ENCODE measurements at places on chromosomes 7 and 10.

GRCh38 chr7:50273870-50274269 is 30.6 kb upstream of the IKZF1 start:
- H3K36me3 ChIP-seq, result no peaks in the 10 kb centered on the region
- H3K27ac ChIP-seq, result no peak overlapping the region
- DNase-seq, result no peak
- no peaks in the 10 kb centered on the region for H3K27me3 ChIP-seq

DNA sequence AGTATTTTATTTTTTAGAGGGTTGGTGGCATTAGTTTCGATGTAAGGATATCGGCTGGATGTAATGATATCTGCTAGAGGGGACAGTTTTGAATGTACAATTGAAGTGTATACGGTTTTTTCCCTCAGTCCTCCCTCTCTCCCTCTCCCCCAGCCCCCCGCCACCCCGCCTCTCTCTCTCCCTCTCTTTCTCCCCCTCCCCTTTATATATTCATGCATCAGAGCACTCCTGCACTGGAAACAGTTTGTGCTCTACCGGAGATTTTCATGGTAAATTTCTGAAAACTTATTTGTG is 1.6 kb downstream of the GLCCI1 start:
- no peaks in the 10 kb centered on the region for H3K36me3 ChIP-seq
- H3K27ac ChIP-seq, result peak overlapping the region; percentile 89
- H3K4me1 ChIP-seq, result peaks cover 15% of the 10 kb centered on the region
- DNase-seq, result no peak

- H3K36me3 ChIP-seq, result no peaks in the 10 kb centered on the region
- H3K4me3 ChIP-seq, result no peak overlapping the region
- H3K4me1 ChIP-seq, result peaks cover 26% of the 10 kb centered on the region
- H3K27ac ChIP-seq, result no peak overlapping the region
- H3K27me3 ChIP-seq, result no peaks in the 10 kb centered on the region
Observed at GRCh38 chr7:35007768-35008167, 29.5 kb downstream of the DPY19L1 start.

GRCh38 chr10:79004311-79004710 is 64.5 kb upstream of the ZMIZ1 start:
- no peak for DNase-seq
- H3K4me1 ChIP-seq, result no peaks in the 10 kb centered on the region
- no peak overlapping the region for H3K4me3 ChIP-seq
- H3K27ac ChIP-seq, result no peak overlapping the region

DNA sequence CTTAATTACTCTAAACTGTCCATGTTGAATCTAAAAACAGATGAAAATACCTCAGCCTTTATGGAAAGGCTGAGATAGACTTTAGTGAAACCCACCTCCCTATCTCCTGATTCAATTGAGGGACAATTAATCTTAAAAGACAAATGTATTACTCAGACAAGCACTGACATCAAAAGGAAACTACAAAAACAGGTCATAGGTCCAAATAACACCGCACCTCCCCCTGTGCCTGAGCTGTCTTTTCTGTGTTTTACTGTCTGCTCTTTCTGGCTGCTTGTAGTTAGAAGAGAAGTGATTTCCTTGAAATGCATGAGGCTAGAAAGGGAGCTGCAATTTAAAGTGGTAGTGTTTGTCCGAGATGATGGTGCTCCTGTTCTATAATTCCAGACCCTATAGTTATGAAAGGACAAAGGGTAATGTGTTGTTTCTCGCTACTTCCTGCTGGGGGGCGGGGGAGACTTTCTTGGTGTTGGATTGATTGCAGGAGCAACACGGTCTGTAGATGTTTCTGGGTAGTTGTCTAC is 16.0 kb downstream of the AKR1C8 start:
- no peaks in the 10 kb centered on the region for H3K27me3 ChIP-seq
- H3K4me1 ChIP-seq, result no peaks in the 10 kb centered on the region
- no peak for DNase-seq

- H3K36me3 ChIP-seq, result no peaks in the 10 kb centered on the region
- H3K4me3 ChIP-seq, result no peak overlapping the region
- peaks cover 4% of the 10 kb centered on the region for H3K4me1 ChIP-seq
- DNase-seq, result no peak
Observed at GRCh38 chr10:7937315-7937945, 117.1 kb upstream of the GATA3 start.

- H3K27me3 ChIP-seq, result no peaks in the 10 kb centered on the region
- H3K4me3 ChIP-seq, result no peak overlapping the region
- H3K27ac ChIP-seq, result no peak overlapping the region
- H3K4me1 ChIP-seq, result no peaks in the 10 kb centered on the region
Observed at GRCh38 chr7:126016722-126017121, 1087.1 kb upstream of the POT1 start.

DNA sequence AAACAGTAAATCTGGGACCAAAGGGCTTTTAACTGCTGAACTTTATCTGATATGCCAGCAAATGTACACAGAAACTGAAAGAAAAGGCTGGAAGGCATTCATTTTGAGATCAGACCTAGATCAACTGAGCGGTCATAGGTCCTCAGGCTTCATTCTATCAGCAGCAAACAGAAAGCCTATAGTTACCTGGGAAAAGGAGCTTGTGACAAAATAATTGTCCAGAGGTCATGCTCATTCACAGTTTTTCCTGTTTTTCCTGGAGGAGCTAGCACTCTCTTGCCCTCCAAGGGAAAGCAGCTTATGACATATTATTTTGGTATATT is 320.2 kb downstream of the AHR start:
- H3K27ac ChIP-seq, result no peak overlapping the region
- no peaks in the 10 kb centered on the region for H3K4me1 ChIP-seq
- H3K4me3 ChIP-seq, result no peak overlapping the region
- no peaks in the 10 kb centered on the region for H3K27me3 ChIP-seq
- no peak for DNase-seq
- no peaks in the 10 kb centered on the region for H3K36me3 ChIP-seq

DNA sequence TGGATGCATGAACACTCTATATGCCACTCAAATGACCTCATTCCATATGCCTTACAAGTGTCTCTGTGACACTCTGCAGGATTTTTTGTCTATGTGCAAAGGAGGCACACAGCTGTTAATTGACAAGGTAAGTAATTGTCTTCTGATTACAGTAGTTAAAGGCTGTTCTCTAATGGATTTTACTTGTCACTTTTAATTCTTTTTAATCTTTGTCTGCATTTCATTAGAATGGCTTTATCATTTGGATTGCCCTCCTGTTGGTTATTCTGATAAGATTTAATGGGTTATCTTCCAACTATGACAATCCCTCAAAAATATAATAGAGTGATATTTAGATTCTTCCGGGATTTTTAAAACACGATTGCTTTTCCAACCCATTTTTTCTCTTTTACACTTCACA is 290.0 kb upstream of the TEX47 start:
- H3K27ac ChIP-seq, result no peak overlapping the region
- no peaks in the 10 kb centered on the region for H3K4me1 ChIP-seq
- H3K27me3 ChIP-seq, result no peaks in the 10 kb centered on the region
- H3K36me3 ChIP-seq, result no peaks in the 10 kb centered on the region
- no peak for DNase-seq

DNA sequence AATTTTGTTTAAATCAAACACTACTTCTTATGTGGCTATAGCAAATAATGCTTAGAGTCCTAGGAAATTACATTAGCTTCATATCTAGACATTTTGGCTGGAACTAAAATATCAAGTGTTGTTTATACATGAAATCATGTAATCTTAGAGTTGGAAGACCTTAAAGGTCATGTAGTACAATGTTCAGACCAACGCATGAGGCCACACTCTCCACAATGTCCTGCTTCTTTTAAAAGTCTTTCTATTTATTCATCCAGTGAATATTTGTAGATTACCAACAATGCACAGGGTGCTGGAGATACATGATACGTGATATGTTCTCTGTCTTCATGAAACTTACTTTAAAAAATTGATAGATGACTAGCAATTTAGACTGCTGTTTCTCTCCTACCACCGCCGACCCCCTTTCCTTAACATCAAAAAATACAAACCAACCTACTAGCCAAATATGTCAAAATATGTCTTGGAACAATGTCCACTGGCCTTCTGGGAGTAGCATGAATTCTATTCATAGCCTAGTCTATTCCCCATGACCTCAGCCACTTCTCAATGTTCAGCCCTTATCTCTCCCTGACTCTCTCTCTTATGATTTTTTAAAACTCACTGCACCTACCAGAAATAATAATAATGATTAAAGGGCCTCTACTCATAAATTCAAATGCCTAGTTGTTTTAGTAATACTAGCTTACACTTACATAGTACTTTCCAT is 59.5 kb upstream of the CAV2 start:
- no peaks in the 10 kb centered on the region for H3K27me3 ChIP-seq
- H3K4me3 ChIP-seq, result no peak overlapping the region
- H3K36me3 ChIP-seq, result no peaks in the 10 kb centered on the region
- H3K4me1 ChIP-seq, result peaks cover 10% of the 10 kb centered on the region
- DNase-seq, result no peak
- peak overlapping the region; percentile 54 for H3K27ac ChIP-seq

- no peak overlapping the region for H3K27ac ChIP-seq
- no peak overlapping the region for H3K4me3 ChIP-seq
Observed at GRCh38 chr10:75246506-75246905, 10.7 kb upstream of the COMTD1 start.

GRCh38 chr7:30459591-30460245 is 18.9 kb downstream of the NOD1 start:
- H3K36me3 ChIP-seq, result peaks cover 6% of the 10 kb centered on the region
- H3K4me3 ChIP-seq, result peak overlapping the region; percentile 3

GRCh38 chr7:92904244-92905131 is 68.1 kb upstream of the CDK6 start:
- H3K4me1 ChIP-seq, result no peaks in the 10 kb centered on the region
- H3K27ac ChIP-seq, result no peak overlapping the region
- H3K27me3 ChIP-seq, result no peaks in the 10 kb centered on the region

DNA sequence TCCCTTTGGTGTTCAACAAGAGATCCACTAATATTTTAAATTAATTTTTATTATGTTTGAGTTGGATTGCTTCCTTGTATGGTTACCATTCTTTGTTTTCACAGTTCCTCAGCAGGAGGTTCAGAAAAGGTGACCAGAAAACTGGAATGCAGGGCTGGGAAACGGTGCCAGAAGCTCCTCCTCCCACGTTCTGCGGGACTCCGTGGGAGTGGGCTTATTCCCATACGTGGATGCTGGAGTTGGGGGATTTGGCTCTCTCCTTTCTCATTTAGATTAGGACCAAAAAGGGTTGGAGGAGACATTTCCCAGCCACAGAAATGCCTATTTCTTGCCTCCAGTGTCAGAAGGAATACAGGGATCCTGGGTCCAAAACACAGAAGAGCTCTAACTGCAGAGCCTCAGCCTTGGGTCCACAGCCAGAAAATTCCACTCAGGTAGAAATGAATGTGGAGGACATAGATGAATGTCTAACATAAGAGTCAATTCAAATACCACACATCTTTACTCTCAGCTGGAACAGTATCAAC is 56.0 kb downstream of the SORBS1 start:
- H3K27me3 ChIP-seq, result no peaks in the 10 kb centered on the region
- no peaks in the 10 kb centered on the region for H3K4me1 ChIP-seq
- H3K36me3 ChIP-seq, result peaks cover 7% of the 10 kb centered on the region
- H3K4me3 ChIP-seq, result no peak overlapping the region
- no peak for DNase-seq

DNA sequence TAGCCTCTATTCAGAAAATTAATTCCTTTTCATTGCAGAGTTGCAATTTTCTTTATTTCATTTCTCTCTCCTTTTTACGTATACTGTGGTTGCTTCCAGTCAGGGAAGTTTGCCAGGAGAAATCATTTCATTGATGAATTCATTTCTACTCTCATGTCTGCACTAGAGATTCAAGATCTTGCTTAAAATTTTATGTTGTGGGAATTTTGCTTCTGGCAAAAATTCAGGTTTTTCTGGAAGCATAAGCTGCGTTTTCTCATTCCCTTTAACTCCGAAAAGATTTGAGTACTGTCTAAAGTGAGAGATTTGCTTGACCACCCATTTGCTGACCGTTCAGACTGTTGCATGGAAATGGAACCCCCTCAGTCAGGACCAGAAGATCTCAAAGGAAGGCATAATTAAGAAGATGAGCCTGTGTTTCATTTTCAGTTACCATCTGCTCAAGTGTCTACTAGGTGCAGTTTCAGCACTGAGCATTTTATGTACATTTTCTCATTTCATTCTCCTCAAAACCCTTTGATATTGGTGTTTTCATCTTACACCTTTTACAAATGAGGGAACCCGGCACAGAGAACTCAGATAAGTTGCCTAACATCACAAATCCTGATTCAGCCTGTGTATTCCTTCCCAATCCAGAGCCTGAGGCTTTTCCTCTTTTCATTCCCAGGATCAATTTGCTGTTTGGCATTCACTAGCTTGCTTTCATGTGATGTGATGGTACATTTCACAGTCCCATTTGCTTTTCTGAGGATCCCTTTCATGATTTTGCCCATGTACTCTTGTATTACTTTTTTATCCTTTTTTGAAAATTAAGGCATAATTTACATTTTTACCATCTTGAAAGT is 3.9 kb downstream of the PTPRZ1 start:
- H3K4me1 ChIP-seq, result no peaks in the 10 kb centered on the region
- peaks cover 2% of the 10 kb centered on the region for H3K27me3 ChIP-seq
- H3K4me3 ChIP-seq, result no peak overlapping the region
- no peak overlapping the region for H3K27ac ChIP-seq
- no peaks in the 10 kb centered on the region for H3K36me3 ChIP-seq

GRCh38 chr10:59971915-59972314 is 65.6 kb upstream of the CCDC6 start:
- no peaks in the 10 kb centered on the region for H3K27me3 ChIP-seq
- no peak overlapping the region for H3K4me3 ChIP-seq
- no peak overlapping the region for H3K27ac ChIP-seq
- DNase-seq, result no peak
- no peaks in the 10 kb centered on the region for H3K36me3 ChIP-seq

GRCh38 chr10:3140280-3140679 is 32.3 kb downstream of the PITRM1 start:
- H3K27me3 ChIP-seq, result no peaks in the 10 kb centered on the region
- DNase-seq, result peak; percentile 59
- peak overlapping the region; percentile 55 for H3K27ac ChIP-seq
- no peak overlapping the region for H3K4me3 ChIP-seq

- no peaks in the 10 kb centered on the region for H3K4me1 ChIP-seq
- no peak for DNase-seq
- no peaks in the 10 kb centered on the region for H3K27me3 ChIP-seq
- H3K4me3 ChIP-seq, result no peak overlapping the region
Observed at GRCh38 chr7:111855842-111856227, 293.5 kb upstream of the IMMP2L start.

DNA sequence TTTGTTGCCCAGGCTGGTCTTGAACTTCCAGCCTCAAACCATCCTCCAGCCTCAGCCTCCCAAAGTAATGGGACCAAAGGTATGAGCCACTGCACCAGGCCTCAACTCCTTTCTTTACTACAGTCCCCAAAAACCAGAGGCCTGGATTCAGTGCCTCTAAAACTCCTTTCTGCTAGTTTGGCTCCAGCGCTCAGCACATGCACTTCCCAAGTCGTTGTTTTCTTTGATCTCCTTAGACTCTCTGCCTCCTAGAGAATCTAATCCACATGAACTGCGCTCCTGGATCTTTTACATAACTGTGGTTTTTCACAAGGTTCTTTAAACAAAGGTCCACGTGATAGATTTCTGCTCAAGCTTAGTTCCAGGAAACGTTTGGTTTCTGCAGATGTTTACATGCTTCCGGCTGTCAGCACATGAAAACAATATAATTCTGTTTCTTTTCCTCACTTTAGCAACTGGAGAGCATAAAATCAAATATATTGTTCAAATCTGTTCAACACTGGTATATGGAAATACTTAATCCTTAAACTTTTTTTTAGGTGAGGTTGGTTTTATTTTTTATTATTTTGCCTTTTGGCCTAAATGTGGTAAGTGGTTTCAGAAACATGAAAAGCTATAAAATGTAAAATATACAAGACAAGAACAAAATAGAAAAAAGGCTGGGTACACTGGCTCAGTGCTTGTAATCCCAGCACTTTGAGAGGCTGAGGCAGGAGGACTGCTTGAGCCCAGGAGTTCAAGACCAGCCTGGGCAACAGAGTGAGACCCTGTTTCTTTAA is 270.5 kb upstream of the MKLN1 start:
- no peak for DNase-seq
- H3K4me1 ChIP-seq, result peaks cover 59% of the 10 kb centered on the region
- no peaks in the 10 kb centered on the region for H3K36me3 ChIP-seq
- H3K27me3 ChIP-seq, result no peaks in the 10 kb centered on the region
- H3K4me3 ChIP-seq, result no peak overlapping the region

All from sigmoid colon (tissue), 7 donors.